ENCODE measurements at places on chromosomes 1 and 21.

GRCh38 chr1:53511933-53512806 lies 53.0 kb downstream of the DMRTB1 start:
- DNase-seq, result no peak

DNA sequence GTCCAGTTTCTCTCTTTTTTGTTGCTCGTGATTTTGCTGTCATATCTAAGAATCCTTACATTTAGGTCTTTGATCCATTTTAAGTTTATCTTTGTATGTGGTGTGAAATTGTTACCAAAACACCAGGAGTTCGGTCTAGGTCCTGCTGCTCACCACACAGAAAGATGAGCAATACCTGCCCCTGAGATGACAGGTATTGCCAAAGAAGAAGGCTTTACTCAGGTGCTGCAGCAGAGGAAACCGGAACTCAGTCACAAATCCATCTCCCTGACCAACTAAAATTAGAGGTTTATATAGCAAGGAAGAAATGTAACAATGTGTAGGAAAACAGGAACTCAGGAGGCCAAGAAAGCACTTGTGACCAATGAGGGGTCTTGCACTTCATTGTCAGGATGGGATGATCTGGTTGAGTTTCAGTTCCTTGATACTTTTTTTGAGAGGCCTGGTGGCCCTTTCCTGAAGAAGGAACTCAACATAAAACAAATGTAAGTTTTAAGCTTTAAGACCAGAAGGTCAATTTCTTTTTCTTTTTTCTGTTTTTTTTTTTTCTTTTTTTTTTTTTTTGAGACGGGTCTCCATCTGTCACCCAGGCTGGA lies 16.5 kb upstream of the SETDB1 start:
- DNase-seq, result no peak

DNA sequence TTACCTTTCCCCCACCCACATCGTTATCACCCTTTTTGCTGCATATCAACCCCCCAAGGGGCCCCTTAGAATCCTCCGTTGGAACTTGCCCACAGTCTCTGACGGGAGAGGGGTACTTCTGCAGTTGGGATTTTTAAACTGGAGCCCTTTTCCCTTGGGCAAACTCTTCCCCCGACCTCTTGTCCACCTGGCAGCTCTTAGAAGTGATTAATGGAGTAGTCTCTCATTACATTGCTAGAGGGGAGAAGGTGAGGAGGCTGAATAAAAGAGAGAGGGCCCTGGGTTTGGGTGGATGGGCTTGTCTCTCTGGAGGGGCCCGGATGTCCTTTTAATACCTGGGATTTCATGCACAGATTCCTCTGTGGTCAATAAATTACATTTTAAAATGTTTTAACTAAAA lies 27.2 kb upstream of the TSPAN2 start:
- DNase-seq, result no peak

DNA sequence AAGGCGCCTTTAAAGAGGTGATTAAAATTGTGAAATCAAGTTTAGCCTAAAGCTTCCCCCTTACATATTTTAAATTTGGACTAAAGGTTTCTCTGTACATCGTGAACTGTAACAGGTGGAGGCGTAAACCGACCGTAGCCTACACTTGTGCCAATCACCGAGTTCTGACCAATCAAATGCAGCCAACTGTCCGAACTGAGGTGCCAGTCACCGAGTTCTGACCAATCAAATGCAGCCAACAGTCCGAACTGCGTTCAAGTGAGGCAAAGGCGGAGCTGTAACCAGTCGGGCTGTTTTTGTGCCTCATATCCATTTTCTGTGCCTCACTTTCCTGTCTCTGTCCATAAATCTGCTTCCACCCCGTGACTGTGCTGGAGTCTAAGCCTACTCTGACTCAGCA lies 7.4 kb downstream of the TFF1 start:
- DNase-seq, result no peak

GRCh38 chr1:168917309-168917708 lies 188.3 kb upstream of the DPT start:
- no peak for DNase-seq

DNA sequence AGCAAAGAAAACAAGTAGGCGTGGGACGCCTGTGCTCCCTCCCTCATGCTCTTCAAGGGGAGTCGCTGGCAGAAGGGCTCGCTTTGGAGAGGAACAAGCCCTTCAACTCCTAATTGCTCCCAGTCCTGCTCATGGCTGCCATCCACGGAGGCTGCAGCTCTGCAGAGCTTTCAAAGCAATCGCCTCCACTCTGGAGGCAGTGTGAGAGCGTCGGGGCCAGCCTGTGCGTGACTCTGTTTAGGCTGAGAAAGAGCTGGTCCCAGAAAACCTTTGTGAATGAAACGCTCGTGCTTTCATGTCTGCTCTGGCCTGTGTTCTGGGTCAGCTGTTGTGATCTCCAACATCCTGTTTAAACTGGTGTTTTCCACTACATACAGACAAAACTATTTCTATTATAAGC lies 23.9 kb upstream of the RUNX1 start:
- no peak for DNase-seq

All from vagina (tissue), 2 donors.